ENCODE measurements at places on chromosomes 3 and 15. TPM values are rescaled to one million over a fixed set of nuclear protein-coding genes. Genes with fewer than 3 reads are reported as not detected.

The GOLGA8G gene
- total RNA-seq = not detected

The SLC12A1 gene
- total RNA-seq = 2.2 TPM

The ARPIN gene
- total RNA-seq = 21.6 TPM

The MYRIP gene
- 10.0 TPM for total RNA-seq

The CELF6 gene
- 15.7 TPM for total RNA-seq

The SECISBP2L gene
- total RNA-seq = 125 TPM

The DOCK3 gene
- 60.7 TPM for total RNA-seq

The VIPR1 gene
- total RNA-seq = 0.31 TPM

The OR4F15 gene
- total RNA-seq = not detected

The GPR176 gene
- 35.4 TPM for total RNA-seq

The CPNE9 gene
- total RNA-seq = 0.31 TPM

The INKA1 gene
- 13.5 TPM for total RNA-seq

The COMMD4 gene
- total RNA-seq = 22.2 TPM

The KLF15 gene
- total RNA-seq = 3.1 TPM

The ADAMTS17 gene
- total RNA-seq = 8.5 TPM

The SNTN gene
- not detected for total RNA-seq

The EFCC1 gene
- 0.94 TPM for total RNA-seq

The FBN1 gene
- total RNA-seq = 32.2 TPM

The ALDH1A2 gene
- total RNA-seq = 1.9 TPM

The CELSR3 gene
- total RNA-seq = 67.9 TPM

The CD96 gene
- total RNA-seq = not detected

The RTP4 gene
- not detected for total RNA-seq

The C3orf80 gene
- 5.6 TPM for total RNA-seq

The ZWILCH gene
- 33.8 TPM for total RNA-seq

The CCR1 gene
- 0.94 TPM for total RNA-seq

The ALDH1L1 gene
- total RNA-seq = 2.8 TPM

The RIOX2 gene
- 17.2 TPM for total RNA-seq

The TNIK gene
- 118 TPM for total RNA-seq

The CPEB1 gene
- 4.7 TPM for total RNA-seq

The BCL2A1 gene
- not detected for total RNA-seq

The MINAR1 gene
- 4.4 TPM for total RNA-seq

The RYR3 gene
- total RNA-seq = 48.8 TPM

The PPP2R3A gene
- total RNA-seq = 44.8 TPM

The RLBP1 gene
- 2.2 TPM for total RNA-seq

The MOBP gene
- 0.63 TPM for total RNA-seq

The BFSP2 gene
- 2.5 TPM for total RNA-seq

The MESP2 gene
- not detected for total RNA-seq

The CHRFAM7A gene
- total RNA-seq = 7.8 TPM

The DUOX2 gene
- total RNA-seq = not detected

The SI gene
- not detected for total RNA-seq

The CACNA2D2 gene
- 4.1 TPM for total RNA-seq

The FMN1 gene
- total RNA-seq = 4.7 TPM

The SCAP gene
- total RNA-seq = 81.1 TPM

The HSPBAP1 gene
- total RNA-seq = 14.4 TPM

The MCTP2 gene
- total RNA-seq = 0.94 TPM

The TMEM40 gene
- total RNA-seq = not detected

The CDV3 gene
- total RNA-seq = 87.0 TPM

The SLC28A1 gene
- not detected for total RNA-seq

The IP6K1 gene
- total RNA-seq = 66.4 TPM
